ENCODE measurements at places on chromosomes 13 and 19. TPM values are rescaled to one million over a fixed set of nuclear protein-coding genes. Genes with fewer than 3 reads are reported as not detected.

- H3K27me3 ChIP-seq, result no peaks in the 10 kb centered on the region
- DNase-seq, result no peak
- no peaks in the 10 kb centered on the region for H3K4me1 ChIP-seq
- H3K36me3 ChIP-seq, result no peaks in the 10 kb centered on the region
Measured at GRCh38 chr19:58098682-58098998, 609 bp upstream of the ZSCAN18 start.

Gene TMEM221
- total RNA-seq, result not detected

DNA sequence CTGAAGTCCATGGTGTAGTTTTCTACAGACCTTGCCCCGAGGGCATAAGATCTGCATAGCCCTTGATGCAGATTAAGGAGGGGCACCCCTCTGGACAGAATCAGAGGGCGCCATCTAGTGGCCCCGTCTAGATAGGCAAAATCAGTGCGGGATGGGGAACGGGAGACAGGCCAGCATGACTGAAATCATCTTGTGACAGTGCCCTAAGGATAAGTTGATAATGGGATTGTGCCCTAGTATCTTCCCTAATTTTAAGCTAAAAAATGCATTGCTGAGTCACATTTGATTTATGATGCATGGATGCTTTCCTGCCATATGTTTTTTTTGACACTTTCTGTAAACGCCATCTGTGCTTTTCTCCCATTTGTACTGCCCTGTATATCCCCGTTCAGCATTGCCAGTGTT lies 19.0 kb upstream of the GPI start:
- H3K4me3 ChIP-seq, result no peak overlapping the region
- DNase-seq, result peak; percentile 78
- no peaks in the 10 kb centered on the region for H3K27me3 ChIP-seq
- H3K27ac ChIP-seq, result no peak overlapping the region

DNA sequence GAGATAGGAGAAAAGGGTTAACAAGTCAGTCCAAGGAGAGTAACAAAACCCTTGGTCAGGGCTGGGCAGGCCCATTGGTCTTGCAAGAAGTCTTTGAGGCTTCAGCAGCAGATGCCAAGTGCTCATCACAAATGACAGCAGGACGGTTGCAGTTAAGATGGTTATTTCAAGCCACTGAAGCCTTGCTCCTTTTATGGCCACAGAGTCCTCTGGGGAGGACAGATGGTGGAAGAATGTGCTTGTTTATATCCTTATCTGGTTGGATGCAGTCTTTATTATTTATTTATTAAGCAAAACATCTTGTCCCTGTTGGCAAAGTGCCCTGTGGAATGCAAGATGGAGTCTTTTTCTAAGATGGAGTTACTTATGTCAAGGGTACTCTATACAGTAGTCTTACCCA lies 19.2 kb upstream of the ZNF331 start:
- H3K36me3 ChIP-seq, result 0 out of 2 replicates have a peak, but pooled peaks cover 2% of the 10 kb centered on the region
- H3K27ac ChIP-seq, result no peak overlapping the region
- H3K4me3 ChIP-seq, result no peak overlapping the region

GRCh38 chr13:80083853-80084676 lies 256.9 kb downstream of the SPRY2 start:
- H3K27me3 ChIP-seq, result no peaks in the 10 kb centered on the region
- H3K4me3 ChIP-seq, result no peak overlapping the region
- H3K4me1 ChIP-seq, result peaks cover 52% of the 10 kb centered on the region
- peak overlapping the region; percentile 93 for H3K27ac ChIP-seq
